ENCODE measurements at places on chromosomes 12 and 14. TPM values are rescaled to one million over a fixed set of nuclear protein-coding genes. Genes with fewer than 3 reads are reported as not detected.

Gene REM2
- 0.14 TPM for total RNA-seq

Gene AMN
- total RNA-seq: 0.18 TPM

Gene GPHN
- total RNA-seq: 6.5 TPM

Gene ARHGEF40
- 16.4 TPM for total RNA-seq

Gene GALNT16
- total RNA-seq: 0.85 TPM

Gene MAP1LC3B2
- total RNA-seq: 0.28 TPM

Gene CCT2
- total RNA-seq: 153 TPM

Gene A2M
- 12.1 TPM for total RNA-seq

Gene TAS2R14
- 1.7 TPM for total RNA-seq

Gene KSR2
- total RNA-seq: not detected

Gene CDH24
- 6.2 TPM for total RNA-seq

Gene PPP1R13B
- 2.1 TPM for total RNA-seq

Gene B4GALNT3
- total RNA-seq: not detected

Gene DAO
- total RNA-seq: not detected

Gene TTC9
- total RNA-seq: under 0.01 TPM

Gene AGAP2
- 0.14 TPM for total RNA-seq

Gene DDX11
- total RNA-seq: 5.5 TPM

Gene NEUROD4
- total RNA-seq: not detected

Gene OR6C2
- not detected for total RNA-seq

Gene APOLD1
- total RNA-seq: 3.3 TPM

Gene SLC25A21
- 0.57 TPM for total RNA-seq

Gene GALC
- total RNA-seq: 26.4 TPM

Gene CIPC
- 10.2 TPM for total RNA-seq

Gene LPAR5
- not detected for total RNA-seq

All from smooth muscle cell of bladder (primary cell).